ENCODE measurements at places on chromosomes 7 and 10.

GRCh38 chr10:124197371-124198124 is 104.2 kb upstream of the CHST15 start:
- DNase-seq = no peak

DNA sequence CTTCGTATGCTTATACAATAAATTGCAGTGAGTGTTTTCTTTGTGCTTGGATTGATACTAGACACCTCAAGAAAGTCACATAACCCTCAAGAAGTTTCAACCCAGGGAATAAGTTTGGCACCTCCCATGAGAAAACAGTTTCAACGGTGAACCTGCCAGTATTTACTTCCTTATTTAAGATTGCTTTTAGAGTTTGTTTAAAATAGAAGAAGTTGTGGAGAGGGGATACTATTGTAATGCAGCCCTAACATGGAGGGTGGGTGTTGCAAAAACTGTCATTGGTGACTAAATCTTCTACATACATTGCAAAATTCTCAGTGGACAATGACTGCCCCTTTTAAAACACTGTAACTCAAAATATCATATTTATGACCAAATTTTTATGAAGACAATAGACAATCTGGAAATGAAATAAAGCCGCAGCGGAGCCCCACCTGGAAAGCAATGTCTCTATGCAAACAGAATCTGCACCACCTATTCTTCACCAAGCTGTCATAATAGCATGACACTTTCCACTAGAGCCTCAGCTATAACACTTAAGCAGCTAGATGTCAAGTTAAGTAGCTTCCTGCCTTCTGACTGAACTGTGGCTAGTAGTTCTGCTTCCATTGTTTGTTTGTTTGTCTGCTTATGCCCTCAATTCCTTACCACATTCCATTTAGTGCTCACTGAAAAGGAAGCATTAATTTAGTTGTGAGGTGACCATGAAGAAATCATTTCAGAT is 98.2 kb downstream of the MDFIC start:
- DNase-seq = no peak

GRCh38 chr10:16544099-16544498 is 22.4 kb upstream of the C1QL3 start:
- no peak for DNase-seq

DNA sequence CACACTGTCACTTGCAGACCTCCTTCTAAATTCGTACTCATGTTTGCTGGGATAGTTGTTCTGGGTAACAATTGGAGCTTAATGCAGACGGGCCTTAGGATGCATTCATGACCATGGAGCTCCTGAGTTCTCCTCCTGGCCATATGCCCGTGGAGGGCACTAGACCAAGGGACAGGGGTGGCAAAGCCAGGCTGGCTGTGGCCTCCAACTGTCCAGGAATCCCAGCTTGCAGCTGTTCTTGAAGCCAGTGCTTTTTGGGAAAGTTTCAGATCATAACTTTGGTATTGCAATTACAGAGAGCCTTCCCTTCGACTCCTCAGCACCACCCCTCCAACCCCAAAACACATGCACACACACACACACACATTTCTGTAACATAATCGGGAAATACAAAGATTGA is 30.6 kb downstream of the ANTXRL start:
- DNase-seq = no peak

DNA sequence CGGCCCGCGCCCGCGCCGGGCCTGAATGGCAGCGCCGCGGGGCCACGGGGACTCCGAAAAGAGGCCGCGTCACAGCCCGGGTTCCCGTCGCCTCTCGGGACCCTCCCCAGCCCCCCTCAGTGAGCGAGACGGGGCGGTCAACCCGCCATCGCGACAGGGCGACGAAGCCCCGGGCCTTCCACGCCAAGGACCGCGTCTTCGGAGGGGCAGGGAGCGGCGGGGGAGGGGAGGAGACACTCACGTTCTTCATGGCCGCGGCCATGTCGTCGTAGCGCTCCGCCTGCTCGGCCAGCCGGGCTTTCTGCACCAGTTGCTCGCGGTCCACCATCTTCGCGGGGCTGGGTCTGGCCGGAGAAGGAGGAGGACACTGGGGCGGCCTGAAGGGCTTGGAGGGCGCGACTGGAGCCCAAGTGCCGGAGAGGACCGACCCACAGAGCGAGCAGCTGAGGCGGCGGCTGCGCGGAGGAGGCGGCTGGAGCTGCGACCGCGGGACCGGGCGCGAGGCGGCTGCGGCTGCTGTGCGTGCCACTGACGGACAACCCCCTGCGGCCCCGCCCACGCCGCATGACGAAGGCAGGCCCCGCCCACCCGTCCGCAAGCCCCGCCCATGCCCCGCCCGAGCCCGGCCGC is at the start of gene YWHAG:
YWHAG (minus strand) TSS at position 511 of the 630 bp plus-strand sequence; CDS start at position 328, 183 bp downstream.
- DNase-seq = peak; percentile 77

- peak; percentile 10 for DNase-seq
Measured at GRCh38 chr7:74174606-74175082, 488 bp downstream of the EIF4H start.

DNA sequence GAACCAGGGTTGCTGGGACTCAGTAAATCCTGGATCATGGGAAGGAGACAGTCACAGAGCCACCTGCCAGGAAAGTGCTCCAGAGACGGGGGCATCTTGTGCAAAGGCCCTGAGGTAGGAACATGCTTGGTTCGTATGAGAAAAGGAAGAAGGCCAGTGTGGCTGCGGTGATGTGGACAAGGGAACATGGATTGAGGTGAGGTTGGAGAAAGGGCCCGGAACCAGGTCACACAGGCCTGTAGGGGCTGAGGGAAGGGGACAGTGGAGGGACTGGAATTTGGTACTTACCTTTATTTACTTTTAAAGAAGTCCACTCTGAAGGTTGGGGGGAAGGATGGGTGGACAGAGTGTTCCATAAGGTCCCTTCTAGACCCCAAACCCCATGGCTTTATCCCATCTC is 32.9 kb upstream of the CXCL12 start:
- no peak for DNase-seq

GRCh38 chr10:13852872-13853271 is 266.1 kb downstream of the PRPF18 start:
- DNase-seq = no peak

GRCh38 chr7:157897681-157898080 is 560.9 kb downstream of the DNAJB6 start:
- DNase-seq = no peak

DNA sequence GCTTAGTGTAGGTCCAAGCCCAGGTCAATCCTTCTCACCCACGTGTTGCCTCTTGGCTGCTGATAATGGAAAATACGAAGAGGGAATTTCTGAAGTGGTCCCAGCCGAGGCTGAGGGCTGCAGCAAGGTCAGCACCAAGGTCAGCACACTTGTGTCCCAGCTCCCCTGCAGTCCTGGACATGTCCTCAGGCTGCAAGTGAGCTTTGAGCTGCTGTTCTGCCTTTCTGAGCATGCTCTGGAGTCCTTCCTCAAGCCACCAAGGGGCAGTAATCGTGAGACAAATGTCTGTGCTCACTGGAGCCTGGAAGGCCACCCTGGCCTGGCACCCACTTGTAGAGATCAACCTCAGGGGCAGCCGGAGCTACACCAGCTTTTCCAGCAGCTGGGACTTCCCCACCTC is 28.3 kb downstream of the DRGX start:
- DNase-seq = no peak

DNA sequence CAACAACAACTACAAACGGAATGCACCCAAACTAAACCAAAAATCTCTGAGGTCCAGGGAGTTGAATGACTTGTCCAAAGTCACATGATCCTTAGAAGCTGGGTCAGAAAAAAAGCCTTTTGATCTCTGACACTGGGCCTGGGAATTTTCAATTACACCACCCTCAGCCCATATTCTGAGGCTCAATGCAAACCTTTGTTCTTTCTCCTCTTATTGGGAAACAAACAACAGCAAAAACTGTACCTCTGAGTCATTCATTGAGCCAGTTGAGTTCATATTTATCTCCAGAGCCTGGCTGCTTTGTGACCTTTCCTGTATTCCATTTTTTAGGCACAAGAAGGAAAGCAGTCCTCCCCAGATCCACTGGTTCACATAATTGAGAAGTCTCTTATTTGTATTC is 51.2 kb upstream of the SORCS1 start:
- no peak for DNase-seq

DNA sequence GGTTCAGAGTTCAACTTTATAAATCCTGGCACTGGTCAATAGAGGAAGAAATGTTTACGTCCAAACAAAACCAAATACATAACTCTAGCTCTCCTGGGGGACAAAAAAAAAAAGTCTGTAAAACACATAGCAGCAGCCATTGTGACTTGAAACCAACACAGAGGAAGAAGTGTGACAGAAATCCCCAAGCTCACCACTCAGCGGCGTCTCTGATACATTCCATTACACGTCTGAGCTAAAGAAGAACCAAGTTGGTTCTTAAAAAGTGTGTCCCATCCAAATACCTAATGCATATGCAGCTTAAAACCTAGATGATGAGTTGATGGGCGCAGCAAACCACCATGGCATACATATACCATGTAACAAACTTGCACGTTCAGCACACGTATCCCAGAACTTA is 58.3 kb upstream of the NANOS1 start:
- no peak for DNase-seq

DNA sequence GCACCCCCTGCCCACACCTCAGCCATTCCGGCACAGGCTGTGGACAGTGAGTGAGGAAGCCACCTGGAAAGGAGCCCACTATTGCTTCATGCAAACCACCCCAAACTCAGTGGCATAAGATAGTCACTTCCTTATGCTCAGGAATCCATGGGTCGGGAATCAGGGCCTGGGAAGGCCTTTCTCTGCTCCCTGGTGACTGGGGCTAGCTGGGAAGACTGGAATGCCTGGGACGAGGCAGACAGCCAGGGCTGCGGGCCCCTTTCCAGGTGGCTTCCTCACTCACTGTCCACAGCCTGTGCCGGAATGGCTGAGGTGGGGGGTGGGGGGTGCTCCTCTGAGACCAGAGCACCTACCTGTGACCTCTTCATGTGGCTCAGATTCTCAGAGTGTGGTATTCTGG is 74.1 kb upstream of the GRB10 start:
- DNase-seq = no peak

DNA sequence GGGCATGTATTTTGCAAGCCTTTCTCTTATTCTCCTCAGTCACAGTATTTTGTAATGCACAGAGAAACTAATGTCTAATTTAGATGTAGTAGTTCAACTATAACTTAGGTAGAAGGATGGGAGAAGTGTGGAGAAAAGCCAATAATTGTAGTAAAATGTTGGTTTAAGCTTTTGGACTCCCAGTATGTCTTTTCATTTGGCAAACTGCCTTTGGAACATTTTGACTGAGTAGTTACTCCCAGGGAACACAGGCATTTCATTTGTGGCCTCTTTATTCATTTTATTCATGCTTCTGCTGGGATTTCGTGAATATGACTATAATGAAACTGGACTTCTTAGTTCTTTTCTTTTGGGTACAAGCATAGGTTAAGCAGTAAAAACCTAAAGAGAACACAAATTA is 79.0 kb downstream of the EXOC4 start:
- DNase-seq = no peak

- DNase-seq = no peak
Measured at GRCh38 chr10:132570771-132571649, 33.4 kb downstream of the INPP5A start.

All from stimulated activated CD8-positive, alpha-beta memory T cell treated with anti-CD3 and anti-CD28 coated beads, Interleukin-15, amount 100 ng/mL, for 48 hours (primary cell).